ENCODE measurements at places on chromosomes 1 and 21.

- DNase-seq, result no peak
Measured at GRCh38 chr1:14937288-14937949, 216.1 kb upstream of the TMEM51 start.

DNA sequence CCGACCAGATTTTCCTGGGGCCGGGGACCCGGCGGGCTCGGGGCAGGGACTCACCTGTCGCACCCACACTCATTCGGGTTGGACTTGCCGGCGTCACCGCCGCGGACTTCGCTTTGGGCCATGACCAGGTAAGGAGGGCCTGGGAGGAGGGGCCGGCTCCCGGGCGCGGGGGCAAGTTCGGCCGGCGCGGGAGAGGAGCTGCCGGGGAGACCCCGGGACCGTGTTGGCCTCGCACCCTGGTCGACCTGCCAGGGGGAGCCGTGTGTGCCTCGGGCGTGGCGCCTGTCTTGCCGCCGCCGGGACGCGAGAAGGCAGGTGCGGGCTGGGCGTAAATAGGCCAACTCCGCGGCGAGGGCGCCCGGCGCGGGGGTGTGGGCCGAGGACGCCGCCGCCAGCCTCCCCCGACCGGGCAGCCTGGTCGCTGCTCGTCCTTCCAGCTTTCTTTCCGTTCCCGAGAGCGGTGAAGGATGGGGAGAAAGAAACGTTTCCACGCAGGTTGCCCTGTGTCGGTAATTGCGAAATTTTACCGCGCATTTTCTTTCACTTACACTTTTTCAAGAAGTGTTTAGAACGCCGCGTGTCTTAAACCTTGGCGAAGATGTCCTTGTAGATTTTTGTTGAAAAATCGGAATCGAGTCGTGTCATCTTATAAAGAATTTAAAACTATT lies 558 bp downstream of the USP1 start:
- peak; percentile 39 for DNase-seq

GRCh38 chr1:51794260-51794659 lies 84.3 kb downstream of the NRDC start:
- DNase-seq, result no peak

GRCh38 chr21:39116761-39117439 lies 66.4 kb downstream of the PSMG1 start:
- no peak for DNase-seq

DNA sequence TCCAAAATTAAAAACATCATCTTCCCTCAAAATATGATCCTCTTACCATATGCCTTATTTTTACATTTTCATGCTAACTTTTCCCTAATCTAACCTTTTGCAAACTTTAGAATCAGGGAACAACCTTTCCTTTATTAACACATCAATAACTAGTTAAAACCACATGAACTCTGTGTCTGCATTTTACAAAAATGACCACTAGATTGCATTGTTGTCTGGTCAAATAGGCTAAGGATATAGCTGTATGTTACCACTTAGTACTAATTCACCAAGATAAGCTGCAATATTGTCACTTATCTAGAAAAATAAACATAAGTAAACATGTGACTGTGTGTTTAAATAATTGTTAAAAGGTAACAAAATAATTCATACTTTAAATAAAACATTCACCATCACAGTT lies 82.3 kb downstream of the DENND1B start:
- DNase-seq, result no peak

- no peak for DNase-seq
Measured at GRCh38 chr1:193533853-193534252, 347.4 kb upstream of the B3GALT2 start.

GRCh38 chr1:202004711-202005110 lies 5.7 kb upstream of the ELF3 start:
- no peak for DNase-seq

DNA sequence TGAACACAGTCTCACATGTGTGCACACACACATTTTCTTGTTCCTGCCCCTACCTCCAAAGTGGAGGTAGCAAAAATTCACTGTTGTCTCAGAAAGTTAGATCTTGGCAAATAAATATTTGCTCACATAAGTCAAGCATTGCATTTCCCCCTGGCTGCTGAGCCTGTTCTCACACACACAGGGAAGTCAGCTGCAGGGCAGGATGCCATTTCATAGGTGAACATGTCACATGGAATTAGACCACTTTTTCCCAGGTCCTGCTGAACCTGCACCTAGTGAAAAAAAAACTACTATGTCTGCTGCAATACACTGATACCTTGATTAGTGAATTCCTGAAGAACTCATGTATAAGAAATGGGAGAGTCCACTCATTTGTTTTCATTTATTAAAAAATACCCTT lies 5.3 kb upstream of the CD55 start:
- DNase-seq, result no peak

GRCh38 chr1:245874942-245875580 lies 632.0 kb downstream of the SMYD3 start:
- DNase-seq, result no peak

DNA sequence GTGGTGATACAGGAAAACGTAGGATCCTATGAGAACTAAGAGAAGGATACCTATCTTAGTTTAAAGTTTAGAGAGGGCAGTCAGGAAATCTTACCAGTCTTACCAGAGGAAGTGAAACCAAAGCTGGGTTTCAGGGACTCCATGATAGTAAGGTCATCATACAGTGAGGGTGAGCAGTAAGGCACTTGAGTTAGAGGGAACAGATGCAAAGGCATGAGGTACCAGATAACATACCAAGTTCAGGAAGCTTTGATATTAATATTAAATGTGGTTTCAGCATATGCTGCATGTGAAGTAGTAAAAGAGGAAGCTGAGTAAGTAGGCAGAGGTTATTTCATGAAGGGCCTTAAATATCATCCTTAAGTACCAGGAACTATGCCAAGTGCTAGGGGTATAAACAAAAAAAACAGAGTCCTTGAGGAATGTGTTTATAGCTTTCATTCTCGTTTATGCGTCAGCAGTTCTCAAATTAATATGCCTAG lies 16.9 kb downstream of the ATG4C start:
- DNase-seq, result no peak

GRCh38 chr1:56411484-56412180 lies 167.7 kb downstream of the PLPP3 start:
- DNase-seq, result no peak

DNA sequence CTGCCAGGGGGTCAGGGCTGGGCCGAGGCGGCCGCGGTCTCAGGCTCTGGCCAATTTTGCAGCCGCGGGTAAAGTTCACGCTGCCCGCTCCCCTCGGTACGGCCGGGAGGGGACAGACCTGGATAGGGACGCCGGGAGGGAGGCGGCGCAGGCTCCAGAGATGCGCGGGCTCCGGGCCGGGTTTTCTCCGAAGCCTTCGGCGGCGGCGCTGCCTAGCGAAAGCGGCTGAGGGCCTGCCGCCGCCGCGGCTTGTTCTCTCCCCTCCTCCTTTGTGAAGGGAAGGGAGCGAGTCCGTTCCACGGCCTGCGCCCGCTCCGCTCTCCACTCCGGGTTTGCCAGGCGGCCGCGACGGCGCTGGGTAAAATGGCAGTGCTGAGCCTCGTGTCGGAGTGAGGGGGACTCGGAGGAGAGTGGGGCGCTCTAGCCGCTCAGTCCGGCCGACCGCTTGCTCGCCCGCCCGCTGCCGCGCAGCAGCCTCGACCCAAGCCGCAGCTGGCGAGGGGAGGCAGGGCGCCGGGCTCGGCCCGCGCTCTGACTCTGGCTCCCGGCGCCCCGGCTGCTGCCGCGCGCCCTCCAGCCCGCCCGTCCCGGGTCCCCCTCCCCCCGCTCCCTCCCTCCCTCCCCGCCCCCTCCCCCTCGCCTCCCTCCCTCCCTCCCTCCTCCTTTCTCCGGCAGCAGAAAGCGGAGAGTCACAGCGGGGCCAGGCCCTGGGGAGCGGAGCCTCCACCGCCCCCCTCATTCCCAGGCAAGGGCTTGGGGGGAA lies at the start of gene ARID1A:
TSS of gene ARID1A (plus strand) at position 660 of the 763 bp plus-strand sequence. CDS start 389 bp downstream, outside the sequence.
- DNase-seq, result peak; percentile 91

DNA sequence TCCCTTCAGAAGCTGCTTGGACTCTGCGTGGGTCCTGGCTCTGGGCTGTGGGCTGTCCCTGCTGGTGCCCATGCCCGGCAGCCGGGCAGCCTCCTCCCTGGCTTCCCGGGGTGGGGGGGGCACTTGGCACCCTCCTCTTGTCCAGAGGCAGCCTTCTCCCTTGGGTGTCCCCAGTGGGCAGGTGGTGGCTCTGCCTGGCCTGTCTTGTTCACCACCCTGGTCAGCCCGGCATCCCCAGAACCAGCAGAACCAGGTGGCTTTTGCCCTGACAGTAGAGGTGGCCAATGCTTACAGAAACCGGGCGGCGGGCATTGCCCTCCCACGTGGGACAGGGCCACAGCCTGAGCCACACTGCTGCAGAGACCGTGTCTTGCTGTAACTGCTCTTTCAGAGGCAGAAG lies 38.0 kb downstream of the CFAP74 start:
- no peak for DNase-seq

DNA sequence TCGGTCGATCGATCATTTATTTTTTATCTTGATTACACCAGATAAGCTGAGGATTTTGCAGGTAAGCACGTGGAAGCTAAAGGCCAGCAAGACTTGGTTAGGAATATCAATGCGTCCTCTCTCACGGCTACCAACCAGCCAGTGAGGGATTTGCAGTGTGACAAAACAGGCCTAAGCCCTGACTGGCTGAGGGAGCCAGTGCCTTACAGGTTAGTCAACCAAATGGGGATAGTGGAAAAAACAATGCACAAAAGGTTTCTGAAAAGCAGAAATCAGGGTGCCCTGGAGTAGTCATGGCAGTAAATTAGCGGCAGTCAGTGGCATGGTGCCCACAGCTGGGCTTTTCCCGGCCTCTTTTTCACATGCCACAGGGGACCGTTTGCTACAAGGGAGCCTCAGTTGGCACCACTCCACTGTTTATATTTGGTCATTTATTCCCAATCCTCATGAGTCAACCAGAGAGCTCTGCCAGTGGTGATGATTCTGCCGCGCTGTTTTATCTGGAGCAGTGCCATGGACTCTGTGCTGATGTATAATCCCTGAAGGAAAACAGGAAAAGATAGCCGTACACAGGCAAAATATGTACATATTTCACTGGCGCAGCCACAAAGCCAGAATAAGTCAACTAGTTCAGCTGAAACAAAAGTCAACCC lies 167.6 kb downstream of the RHOU start:
- no peak for DNase-seq

DNA sequence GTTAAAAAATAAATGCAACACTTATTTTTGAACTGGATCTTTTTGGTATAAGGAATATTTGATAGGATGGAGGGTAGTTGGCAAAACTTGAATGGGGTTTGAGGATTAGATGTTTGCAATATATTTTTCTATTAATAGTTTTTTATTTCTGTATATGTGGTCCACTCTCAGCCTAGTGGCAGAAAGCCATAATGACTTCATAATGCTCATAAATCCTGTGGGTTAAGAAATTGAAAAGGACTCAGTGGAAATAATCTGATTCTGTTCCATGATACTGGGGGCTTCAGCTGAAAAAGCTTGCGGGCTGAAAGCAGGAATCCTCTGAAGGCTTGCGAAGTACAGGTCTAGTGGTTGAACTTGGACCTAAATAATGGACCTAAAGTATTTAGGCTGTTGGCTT lies 1028.6 kb upstream of the PRMT6 start:
- DNase-seq, result no peak

- no peak for DNase-seq
Measured at GRCh38 chr1:29647581-29647980, 411.3 kb downstream of the PTPRU start.

DNA sequence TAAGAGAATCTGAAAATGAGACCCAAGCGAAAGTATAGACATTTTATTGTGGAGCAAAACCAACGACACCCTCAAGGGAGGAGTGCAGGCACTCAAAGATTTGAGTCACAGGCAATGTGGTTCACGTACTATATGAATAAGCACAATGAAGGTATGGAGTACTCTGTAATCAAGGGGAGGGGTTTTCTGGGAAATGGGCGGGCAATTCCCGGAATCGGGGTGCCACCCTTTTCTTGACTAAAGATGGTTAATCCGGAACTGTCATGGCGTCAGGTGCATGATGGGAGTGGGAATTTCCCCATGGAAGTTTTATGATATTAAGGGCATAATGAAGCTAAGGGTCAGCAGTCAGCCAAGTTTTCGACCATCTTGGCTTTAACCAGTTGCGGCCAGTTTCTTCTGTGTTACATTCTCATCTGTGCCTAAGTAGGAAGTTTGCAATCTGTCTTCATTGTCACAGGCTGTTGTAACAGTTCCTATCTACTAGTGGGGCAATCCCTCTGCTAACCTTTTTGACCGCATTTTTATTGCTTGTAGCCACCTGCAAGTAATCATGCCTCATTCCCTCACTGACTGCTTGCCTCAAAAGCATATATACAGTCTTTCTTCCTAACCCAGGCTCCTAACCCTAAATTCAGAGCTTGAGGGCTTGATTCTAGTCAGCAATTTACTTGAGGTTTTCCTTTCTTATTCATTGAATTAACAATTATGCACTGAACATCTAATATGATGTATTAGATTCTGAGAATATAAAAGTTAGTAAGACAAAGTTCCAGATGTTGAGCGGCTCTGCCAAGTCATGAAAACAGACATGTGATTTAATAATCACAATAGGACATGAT lies 775 bp upstream of the AIM2 start:
- peak; percentile 75 for DNase-seq

DNA sequence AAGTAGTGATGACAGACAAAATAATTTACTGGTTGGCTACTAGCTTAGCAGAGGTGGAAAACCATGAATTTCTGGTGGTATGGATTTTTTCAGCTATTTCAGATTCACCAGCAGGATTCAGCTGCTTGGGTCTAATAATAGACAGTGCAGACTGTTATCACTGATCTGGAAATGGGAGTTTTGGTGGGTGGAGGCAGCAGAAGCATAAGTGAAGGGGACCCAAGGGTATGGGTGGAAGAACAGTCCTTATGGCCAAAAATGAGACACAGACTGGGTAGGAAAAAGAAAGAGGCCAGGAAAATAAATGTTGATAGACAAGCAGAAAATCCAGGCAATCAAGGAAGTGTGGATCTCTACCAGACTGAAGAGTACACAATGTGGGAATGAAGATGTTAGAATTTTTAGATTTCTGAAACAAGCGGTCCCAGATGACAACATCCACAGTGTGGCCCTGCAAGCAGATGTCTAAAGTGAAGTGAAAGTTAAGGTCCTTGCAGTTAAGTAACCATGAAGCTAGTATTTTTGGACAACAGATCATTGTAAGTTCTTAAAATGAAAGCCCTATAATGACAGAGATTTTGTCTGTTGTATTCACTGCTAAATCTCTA lies 24.7 kb downstream of the LYST start:
- no peak for DNase-seq

- DNase-seq, result no peak
Measured at GRCh38 chr1:184242507-184242943, 144.3 kb upstream of the C1orf21 start.

DNA sequence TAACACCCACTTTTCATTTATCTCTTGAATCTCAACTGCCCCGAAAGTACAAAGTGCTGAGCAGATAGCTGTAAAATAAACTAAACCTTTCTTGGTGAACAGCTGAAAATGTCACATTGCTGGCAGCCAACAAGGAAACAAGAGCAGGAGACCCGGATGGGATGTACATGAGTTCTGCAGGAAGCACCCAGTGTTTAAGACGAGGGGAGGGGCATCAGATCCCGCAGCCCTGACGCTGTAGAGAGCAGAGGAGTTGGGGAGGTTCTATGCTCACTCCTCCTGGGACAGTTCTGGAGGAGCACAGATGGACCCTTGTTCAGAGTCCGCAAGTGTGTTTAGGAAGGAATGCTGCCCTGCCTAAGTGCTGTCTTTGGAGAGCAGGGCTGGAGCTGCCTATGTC lies 32.0 kb upstream of the EPHA8 start:
- DNase-seq, result no peak
